ENCODE measurements at places on chromosomes 4 and X. TPM values are rescaled to one million over a fixed set of nuclear protein-coding genes. Genes with fewer than 3 reads are reported as not detected.

SERPINA7 gene
- total RNA-seq = not detected

POU4F2 gene
- not detected for total RNA-seq

- H3K36me3 ChIP-seq = no peaks in the 10 kb centered on the region
- H3K4me1 ChIP-seq = no peaks in the 10 kb centered on the region
- H3K27ac ChIP-seq = no peak overlapping the region
- DNase-seq = no peak
- no peaks in the 10 kb centered on the region for H3K27me3 ChIP-seq
- H3K4me3 ChIP-seq = no peak overlapping the region
These were observed 49.6 kb downstream of the KLHL13 start for GRCh38 chrX:118066867-118067515.

DNA sequence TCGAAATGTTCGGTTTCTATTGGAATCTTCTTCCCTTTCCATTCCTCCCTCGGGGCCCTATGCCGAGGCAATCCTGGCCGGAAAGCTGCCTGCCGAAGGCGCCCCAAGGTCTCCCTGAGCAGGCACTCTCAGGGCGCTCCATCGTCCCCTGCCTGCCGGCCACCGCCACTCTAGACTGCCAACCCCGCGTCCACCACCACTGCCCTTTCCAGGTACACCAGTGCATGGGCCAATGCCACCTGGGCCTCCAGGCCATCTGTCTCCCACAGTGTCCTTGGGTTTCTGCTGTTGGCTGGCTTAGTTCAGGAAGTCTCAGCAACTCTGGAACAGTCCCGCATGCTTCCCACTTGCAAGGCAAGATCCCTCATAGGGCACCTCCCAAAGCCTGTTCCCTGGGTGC is 14.6 kb downstream of the CTAG1A start:
- H3K27me3 ChIP-seq = no peaks in the 10 kb centered on the region
- no peaks in the 10 kb centered on the region for H3K36me3 ChIP-seq
- H3K4me1 ChIP-seq = peaks cover 8% of the 10 kb centered on the region

DNA sequence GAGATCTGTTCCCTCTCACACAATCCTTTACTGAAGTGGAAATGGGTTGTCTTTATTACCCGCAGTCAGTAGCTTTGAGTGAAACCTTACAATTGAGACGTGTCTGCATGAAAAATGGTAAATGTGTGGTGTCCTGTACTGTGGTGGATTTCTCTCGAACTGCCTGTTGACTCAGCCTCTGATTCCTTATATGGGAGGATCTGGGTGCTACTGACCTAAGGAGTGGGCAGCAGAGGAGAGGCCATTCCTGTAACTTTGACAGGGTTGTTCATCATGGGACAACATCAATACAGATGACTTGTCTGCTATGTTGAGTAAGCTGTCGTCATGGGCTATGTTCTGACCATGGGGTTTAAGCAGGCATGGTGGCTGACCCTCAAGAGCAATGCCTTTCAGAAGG is 159.6 kb upstream of the WDR1 start:
- H3K4me1 ChIP-seq = no peaks in the 10 kb centered on the region
- peaks cover 3% of the 10 kb centered on the region for H3K27me3 ChIP-seq
- H3K36me3 ChIP-seq = no peaks in the 10 kb centered on the region
- no peak overlapping the region for H3K4me3 ChIP-seq

DNA sequence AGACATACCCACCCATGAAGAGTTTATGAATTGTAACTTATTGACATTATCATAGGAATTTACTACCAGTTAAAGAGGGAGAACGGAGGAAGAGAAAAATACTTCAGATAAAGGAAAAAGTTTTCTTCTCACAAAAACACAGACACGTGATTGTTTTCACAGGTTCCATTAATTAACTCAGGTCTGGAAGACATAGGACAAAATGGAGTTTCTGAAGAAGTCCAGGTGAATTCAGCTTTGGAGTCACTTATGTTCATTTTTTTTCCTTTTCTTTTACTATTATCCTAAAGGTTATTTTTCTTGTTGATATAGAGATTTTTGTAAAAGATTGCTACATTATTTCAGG is 20.5 kb downstream of the NIPAL1 start:
- no peak for DNase-seq
- H3K4me1 ChIP-seq = peaks cover 4% of the 10 kb centered on the region
- no peak overlapping the region for H3K4me3 ChIP-seq
- H3K27me3 ChIP-seq = no peaks in the 10 kb centered on the region

Measured in T-cell (primary cell).